ENCODE measurements at places on chromosomes 6 and 20. TPM values are rescaled to one million over a fixed set of nuclear protein-coding genes. Genes with fewer than 3 reads are reported as not detected.
A peak's percentile ranks its signal among the peaks of the same experiment; 100 is the strongest.

- DNase-seq = no peak
These were observed 248.6 kb upstream of the SUPT3H start for GRCh38 chr6:45626087-45626891.

DNA sequence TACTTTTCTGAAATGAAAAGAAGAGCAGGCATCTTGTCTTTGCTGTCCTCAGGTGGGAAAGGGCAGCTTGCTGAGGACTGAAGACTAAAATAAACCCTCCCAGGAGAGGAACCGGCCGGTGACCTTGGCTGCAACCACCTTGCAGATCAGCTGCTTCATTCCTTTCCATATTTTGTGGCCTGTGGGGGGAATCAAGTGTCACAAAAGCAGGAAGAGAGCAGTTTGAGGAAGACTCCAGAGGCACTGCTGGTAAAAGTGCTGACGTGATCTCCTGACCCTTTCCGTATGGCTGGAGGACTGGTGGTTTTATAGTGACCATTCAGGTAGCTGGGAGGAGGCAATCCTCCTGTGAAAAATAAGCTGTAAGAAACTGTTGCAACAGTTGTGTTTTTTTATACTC is 157.0 kb downstream of the PLCB4 start:
- no peak for DNase-seq

GRCh38 chr6:79261666-79262065 is 27.2 kb upstream of the HMGN3 start:
- no peak for DNase-seq

- no peak for DNase-seq
These were observed 221.9 kb downstream of the CBLN4 start for GRCh38 chr20:55783381-55783780.

DNA sequence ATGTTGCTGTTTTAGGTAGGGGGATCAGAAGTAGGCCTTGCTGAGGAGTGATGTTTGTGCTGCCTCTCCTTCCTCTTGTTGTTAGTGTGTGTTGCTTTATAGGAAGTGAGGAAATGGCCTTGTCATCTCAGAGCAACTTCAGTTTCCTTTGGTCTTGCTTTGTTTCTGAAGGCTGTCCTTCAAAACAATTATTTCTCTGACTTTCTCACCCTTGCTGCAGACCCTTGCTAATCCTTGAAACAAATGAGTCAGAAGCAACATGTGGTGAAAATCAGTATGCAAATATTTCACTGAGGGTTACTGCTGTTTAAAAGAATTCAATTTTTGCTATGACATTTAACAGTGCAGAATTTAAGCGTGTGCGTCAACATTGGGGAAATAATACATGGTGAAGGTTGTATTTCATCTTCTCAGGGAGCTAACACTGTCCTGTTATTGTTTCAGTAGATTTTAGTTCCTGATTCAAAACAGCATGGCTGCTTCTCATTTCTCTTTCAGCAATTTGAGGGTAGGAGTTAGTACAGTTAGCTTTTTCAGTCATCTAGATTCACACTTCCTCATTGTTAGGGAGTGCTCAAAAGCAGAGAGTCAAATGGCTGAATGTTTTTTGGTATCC is 13.8 kb downstream of the RNF144B start:
- DNase-seq = no peak

- DNase-seq = peak; percentile 58
These were observed 70.8 kb upstream of the RIPOR2 start for GRCh38 chr6:25006565-25007001.

The HTR1E gene
- total RNA-seq = not detected

The PRDM1 gene
- 13.4 TPM for total RNA-seq

The TFAP2D gene
- total RNA-seq = not detected

The NKX2-4 gene
- total RNA-seq = not detected
